ENCODE measurements at places on chromosomes 3 and 15.

DNA sequence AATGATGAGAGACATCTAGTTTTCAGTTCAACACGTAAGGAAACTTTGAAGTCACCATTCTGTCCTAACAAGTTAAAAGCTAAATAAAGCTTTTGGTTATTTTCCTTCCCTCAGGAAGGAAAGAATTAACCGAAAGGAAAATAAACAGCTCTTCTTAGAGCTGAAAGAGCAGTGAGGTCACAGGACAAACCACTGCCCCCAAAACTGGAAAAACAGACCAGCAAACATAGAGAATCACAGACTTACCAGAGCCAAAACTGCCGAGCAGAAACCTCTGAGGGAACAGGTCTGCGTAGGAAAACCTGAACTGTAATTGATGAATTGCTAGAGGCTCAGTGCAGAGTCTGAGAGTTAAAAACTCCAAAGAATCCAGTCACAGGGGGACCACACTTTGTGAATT is 14.7 kb downstream of the USP50 start:
- no peak for DNase-seq

DNA sequence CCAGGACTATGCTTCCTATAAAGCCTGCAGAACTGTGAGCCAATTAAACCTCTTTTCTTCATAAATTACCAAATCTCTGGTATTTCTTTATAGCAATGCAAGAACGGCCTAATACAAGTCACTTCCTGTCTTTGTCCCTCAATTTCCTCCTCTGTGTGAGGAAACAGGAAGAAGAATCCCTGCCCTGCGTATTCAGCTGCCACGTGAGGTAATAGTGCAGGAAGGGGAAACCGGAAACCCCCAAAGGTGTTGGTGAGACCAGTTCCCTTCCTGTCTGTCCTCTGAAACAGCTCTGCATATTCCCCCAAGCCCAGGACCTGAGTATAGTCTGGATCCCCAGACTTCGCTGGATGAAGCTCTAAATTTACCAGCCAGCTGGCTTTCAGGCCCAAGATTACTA is 18.1 kb upstream of the PTPN23 start:
- DNase-seq: no peak

- no peak for DNase-seq
Measured at GRCh38 chr3:29644956-29645636, 364.2 kb downstream of the RBMS3 start.

DNA sequence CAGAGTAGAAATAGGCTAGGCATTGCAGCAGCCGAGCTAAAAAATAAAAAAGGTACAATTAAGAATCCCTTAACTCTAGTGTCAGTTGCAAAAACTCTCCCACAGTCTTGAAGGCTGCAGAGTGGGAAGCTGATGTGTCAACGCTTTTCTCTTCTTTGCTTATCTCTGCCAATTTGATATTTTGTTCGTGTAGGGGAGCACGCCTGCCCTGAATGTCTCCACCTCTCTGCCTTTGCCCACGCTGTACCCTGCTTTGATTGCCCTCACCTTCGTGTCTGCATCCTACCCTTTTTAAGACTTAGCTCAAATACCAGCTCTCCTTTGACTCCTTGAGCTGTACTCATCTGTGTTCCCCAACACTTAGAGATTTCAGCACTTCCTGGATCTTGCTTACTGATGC is 155.4 kb upstream of the CADPS start:
- no peak for DNase-seq

DNA sequence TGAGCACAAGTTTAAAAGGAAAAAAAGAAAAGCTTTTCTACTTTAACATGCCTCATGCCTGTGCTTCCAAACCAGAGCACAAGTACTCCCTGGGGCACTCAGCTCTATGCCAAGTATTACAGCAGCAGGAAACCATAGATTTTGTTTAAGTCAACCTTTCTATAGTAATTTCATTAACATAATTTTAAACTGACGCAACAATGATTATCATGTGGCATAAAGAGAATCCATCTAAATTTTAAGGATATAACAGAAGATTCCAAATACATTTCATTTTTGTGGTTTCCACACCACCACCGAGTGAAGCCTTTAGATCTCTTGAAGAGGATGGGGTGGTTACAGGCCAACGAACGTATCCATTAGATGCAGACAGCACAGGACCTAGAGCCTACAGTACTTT is 112.1 kb downstream of the TNIK start:
- DNase-seq: no peak

GRCh38 chr3:102532901-102533300 is 98.1 kb downstream of the ZPLD1 start:
- no peak for DNase-seq

DNA sequence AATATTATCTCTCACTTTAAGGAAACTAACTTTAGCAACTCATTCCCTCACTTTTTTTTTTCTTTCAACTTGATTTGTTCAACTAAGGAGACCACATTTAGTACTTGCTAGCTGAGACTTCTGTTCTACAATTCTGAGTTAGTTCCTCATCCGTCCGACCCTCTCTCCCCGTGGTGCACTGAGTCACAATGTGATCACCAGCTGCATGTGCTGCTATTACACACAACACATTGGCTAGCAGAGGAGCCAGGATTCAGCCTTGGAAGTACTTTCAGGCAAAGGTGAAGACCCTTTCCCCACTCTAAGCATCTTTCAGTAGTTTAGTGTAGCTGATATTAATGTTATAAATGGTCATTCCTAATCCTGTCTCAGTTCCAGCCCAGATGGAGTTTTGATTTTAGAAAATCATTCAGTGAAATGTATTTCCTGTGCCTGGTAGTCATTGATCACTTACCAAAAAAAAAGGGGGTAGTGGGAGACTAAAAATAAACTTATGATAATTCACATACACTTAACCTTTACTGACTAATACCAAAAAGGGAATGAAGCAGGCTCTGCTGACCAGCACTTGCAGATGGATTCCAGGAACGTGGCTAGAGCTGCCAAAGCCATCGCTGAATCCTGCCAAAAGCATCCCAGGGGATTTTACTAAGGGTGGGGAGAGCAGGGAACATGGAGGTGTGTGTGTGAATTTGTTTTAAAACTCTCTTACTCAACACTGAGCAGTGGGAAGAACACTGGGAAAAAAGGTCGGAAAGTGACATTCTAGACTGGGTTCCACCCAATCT is 424.8 kb downstream of the LPP start:
- DNase-seq: no peak
